GOT3 (cell line): ENCODE measurements at places on chromosomes 16 and 17.

GRCh38 chr17:75457047-75457654 is 716 bp downstream of the TMEM94 start:
- DNase-seq: no peak

DNA sequence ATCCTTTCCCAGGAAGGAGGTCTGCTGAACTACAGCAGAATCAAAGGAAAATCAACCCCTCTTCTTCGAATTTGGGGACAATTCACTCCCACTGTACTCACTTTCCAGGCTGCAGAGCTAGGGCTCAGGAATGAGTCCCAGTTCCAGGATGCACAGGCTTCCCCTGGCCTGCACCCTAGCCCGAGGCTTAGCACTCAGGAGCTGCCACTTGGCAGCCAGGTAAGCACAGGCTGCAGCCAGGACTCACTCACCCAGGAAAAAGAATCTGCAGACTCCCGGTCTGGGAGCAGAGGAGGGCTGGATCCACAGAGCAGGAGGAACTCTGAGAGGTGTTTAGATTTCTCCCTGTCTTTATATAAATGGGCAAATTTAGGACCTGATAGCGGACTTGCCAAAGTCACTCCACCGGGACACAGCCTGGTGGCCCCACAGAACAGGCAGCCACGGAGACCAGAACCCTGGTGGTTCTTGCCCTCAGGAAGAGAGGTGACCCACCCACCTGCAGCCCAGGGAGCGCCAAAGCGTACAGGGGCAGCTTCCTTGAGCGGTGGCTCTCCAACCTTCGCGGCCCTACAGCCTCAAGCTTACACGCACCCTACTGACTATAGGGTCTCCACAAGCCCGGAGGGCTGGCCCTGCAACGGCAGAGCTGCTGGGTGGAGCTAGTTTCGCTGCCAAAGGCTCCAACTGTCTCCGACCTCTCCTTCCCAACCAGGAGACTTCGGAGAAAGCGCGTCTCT is 4.8 kb downstream of the CBLN1 start:
- no peak for DNase-seq

DNA sequence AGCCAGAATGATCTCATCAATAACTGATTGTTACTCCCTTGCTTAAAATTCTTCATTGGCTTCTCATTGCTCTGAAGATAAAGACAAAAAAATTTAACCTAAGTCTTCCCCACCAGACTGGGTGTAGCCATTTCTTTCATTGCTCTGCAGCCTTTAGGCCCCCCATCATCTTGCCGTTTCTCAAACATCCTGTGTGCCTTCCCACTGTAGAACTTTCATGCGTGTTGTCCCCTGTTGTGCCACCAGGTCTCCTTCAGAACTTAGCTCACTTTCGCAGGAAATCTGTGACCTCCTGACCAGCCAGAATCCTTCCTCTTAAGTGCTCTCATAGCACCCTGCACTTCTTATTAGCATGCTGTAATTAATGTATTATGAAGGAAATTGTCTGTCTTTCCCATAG is 31.8 kb downstream of the TNRC6C start:
- no peak for DNase-seq

GRCh38 chr17:47324224-47325020 is 667 bp downstream of the EFCAB13 start:
- no peak for DNase-seq

- DNase-seq: no peak
Measured at GRCh38 chr16:56964243-56965148, 2.7 kb downstream of the CETP start.

DNA sequence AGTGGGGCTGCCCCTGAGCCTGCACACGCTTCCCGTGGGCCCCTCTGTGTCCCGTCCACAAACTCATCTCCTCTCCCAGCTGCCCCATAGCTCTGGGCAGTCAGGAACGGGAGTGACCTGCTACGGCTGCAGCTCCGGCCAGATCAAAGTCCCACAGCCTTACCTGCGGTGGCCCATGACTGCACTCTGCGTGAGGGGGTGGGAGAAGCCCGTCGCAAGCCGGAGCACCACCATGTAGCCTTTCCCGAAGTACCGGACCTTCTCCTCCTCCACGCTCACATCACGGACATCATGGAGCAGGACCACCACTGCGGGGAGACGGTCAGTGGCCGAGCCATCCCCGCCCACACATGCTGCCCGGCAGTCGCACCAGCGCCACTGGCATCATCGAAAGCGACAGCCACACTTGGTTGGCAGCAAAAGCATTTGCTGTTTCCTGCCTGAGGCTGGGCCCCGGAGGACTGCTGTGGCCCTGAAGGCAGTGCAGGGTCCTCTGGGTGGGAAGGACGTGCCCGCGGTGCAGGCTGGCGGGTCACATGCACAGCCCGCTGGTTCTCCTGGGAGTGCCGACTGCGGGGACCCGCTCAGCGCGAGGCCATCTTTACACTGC is 6.2 kb downstream of the CYBC1 start:
- no peak for DNase-seq
